ENCODE measurements at places on chromosomes 16 and 17.

GRCh38 chr16:87850009-87851006, 19.0 kb downstream of the SLC7A5 start:
- DNase-seq: peak; percentile 26

DNA sequence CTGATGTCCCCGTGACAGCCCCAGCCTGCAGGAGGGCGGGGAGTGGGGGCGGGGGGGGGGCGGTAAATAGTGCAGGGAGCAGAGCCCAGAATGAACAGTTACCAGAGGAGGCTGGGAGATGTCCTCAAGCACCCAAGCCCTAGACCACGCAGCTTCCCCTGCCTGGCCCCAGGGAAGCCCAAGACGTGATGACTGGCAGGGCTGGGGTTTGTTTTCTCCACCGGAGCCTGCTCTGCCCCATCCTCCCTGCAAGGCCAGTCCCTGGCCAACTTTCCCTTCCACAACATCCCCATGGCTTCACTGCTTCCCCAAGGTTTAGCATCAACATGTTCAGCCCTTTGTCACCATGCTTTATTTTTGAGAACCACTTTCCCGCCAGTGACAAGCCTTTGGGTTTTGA, 1.4 kb upstream of the BEAN1 start:
- DNase-seq: no peak

DNA sequence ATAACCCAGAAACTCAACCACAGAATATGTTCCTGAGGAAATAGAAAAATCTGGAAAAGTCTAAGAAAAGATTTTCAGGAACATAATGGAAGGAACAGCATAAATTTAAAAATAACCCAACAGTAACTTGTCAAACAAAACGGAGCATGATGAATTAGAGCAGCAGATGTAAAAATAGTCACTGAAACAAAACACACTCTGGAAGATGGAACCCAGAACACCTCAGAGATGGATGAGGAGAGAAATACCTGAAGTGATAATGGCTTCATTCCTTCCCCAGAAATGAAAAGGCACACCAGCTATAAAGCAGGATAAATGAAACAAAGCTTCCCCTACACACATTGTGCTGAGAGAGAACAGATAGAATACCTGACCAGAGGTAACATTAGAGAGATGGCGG, 6.3 kb downstream of the TK1 start:
- DNase-seq: no peak

DNA sequence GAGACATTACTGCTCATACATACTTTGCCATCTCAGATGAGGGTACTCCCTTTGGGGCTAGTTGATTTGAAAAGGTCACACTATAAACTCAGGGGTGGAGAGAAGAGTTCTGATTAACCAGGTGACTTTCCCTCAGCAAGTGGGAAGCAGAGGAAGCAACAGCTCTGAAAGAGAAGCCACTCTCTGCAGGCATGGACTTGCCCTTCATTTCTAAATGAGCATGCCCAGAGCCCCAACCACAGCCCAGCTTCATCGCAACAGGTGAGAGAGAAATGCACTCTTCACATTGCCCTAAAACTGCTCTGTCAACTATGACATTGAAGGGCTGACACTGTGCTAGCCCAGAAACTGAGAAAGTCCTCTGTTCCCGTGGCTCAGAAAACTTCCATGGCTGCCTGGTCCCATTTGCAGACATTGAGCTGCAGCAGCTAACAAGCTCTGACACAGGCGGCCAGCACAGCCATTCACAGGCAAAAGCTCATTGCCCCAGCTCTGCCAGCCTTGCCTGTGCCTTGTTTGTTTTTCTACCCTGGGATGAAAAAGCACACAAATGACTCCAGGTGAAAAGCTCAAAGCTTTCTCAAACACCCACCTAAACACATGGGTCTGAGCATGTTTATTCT, 419.8 kb upstream of the DYNLRB2 start:
- no peak for DNase-seq

DNA sequence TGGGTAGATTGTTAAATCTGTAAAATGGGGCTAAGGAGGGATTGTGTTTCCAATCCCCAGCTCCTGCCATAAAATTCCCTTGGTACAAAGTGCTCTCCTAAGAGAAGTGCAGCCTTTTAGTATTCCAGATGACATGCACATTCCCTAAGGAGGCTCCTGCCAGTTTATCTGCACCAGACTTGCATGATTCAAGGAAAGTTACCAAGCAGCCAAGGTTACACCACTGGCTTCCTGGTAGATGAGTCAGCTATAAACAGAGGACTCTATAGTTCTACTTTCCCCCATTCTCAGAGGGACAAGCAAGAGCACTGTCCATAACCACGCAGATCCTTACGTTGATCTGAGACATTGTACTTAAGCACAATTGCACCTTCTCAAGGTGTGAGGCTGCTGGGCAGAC, 1.9 kb downstream of the CALB2 start:
- DNase-seq: peak; percentile 78

DNA sequence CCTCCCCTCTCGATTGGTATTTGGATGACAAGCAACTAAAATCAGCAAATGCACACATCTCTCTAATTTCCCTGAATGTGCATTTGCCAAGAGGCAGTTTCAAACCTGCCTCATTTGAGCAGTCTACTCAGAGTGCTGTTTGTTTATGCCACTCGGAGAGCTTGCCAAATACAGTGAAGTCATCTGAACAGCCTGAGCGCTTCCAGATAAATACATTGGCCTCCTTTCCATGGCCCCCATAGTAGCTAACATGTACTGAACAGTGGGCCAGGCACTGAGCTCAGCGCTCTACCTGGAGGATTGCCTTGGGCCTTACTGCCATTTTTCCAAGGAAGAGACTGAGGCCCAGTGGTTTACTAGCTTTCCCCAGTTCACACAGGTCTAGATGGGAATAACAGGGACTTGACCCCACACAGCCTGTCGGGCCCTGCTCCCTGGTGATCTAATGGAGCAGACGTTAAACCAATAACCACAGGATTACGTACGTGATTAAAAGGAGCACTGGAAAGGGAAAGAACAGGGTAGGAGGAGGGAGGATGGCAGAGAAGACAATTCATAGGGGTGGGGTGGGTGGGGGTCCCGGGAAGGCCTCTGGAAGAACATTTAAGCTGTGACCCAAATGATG, 18.7 kb upstream of the ANKRD40CL start:
- DNase-seq: no peak

- DNase-seq: no peak
These were observed 31.5 kb upstream of the EMP2 start for GRCh38 chr16:10611825-10612342.

GRCh38 chr16:31271621-31272190, 11.9 kb downstream of the ITGAM start:
- DNase-seq: no peak

- DNase-seq: no peak
These were observed 2.5 kb upstream of the CLTC start for GRCh38 chr17:59617156-59617732.

DNA sequence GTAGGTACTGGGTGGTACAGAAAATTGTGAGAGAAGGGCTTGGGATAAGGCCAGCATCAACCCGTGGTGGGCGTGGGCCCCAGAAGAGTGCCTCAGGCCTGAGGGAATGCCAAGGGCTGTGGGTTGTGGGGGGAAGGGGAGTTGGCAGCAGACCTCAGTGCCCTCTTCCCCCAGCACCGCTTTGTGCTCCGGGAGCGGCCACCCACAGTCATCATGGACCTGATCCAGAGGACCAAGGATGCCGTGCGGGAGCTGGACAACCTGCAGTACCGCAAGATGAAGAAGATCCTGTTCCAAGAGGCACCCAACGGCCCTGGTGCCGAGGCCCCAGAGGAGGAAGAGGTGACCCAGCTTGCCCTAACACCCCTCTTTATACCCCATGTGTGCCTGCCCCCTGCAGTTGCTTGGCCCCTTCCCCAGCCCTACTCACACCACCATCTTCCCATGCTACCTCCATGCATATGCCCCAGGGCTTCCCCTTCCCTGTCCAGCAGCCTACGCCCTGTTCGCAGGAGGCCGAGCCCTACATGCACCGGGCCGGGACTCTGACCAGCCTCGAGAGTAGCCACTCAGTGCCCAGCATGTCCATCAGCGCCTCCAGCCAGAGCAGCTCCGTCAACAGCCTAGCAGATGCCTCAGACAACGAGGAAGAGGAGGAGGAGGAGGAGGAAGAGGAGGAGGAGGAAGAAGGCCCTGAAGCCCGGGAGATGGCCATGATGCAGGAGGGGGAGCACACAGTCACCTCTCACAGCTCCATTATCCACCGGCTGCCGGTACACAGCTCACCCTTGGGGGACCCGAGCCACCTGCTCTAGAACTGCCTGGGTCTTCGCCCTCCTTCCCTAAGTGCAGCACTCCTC, 9.1 kb downstream of the TAOK2 start:
- no peak for DNase-seq

DNA sequence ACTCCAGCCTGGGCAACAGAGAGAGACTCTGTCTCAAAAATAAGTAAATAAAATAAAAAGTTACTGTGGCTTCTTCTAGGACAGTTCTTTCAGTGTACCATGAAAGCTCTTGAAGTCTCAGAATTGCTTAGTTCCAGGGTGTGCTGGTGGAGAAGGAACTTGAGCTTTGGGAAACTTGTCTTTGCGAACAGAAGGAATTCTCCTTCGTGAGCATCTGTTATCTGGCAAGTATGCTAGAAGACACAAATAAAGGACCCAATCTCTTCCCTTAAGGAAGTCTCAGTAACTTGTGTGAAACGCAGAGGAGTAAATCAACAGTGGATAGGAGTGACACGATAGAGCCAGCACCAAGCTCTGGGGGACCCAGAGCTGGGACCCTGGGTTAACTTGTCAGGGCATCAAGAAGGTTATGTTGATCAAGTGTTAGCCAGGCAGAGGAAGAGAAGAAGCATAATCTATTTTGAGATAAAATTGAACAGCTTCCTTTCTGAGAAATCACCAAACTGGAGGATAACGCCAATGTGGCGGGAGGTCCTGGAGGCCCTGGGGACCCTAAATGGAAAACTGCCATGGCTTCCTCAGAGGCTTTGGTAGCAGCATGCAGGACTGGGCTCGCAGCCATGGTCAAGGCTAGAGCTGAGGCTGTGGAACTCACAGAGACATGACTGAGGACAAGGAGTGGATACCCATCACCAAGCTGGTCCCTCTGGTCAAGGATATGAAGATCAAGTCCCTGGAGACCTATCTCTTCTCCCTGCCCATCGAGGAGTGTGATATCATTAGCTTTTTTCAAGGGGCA, 72.1 kb upstream of the HAS3 start:
- DNase-seq: no peak

DNA sequence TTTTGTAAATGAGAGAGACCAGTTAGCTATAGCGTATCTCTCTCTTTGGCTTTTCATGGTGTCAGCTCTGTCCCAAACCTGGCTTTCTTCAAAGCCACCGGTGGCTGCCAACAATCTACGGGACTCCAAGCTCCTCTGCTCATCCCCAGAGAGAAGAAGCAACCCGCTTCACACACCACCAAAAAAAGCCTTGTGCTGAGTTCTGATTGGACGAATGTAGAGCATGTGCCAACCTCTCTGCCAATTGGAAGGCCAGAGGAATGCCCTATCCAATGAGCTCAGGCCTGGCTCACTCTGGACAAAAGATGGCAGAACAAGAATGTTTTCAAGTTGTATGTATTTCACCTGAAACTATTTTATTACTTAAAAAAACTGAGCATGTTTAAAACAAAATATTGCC, 202.4 kb downstream of the C16orf95 start:
- DNase-seq: no peak

DNA sequence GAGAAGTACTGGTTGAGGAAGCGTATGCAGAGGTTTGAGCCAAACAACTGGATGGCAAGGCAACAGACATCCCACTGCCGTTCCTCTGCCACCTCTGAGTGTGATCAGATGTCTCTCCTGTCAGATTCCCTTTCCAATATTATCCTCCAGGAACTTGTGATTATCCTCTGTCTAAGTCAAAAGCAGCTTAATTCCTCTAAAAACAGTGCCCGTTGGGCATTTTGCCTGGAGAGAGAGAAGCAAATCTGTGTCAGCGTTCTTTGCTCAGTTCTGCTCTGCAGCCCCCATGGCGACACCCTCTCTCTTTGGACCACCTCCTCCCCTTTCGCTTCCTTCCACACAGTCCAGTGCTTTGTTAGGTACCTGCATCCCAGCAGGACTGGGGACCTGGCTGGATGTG, 56.1 kb upstream of the TBX2 start:
- DNase-seq: no peak

- no peak for DNase-seq
These were observed 506.2 kb downstream of the WWOX start for GRCh38 chr16:78605548-78606101.

All from LHCN-M2 (cell line).